ENCODE measurements at places on chromosomes 3 and 15.
A peak's percentile ranks its signal among the peaks of the same experiment; 100 is the strongest.

DNA sequence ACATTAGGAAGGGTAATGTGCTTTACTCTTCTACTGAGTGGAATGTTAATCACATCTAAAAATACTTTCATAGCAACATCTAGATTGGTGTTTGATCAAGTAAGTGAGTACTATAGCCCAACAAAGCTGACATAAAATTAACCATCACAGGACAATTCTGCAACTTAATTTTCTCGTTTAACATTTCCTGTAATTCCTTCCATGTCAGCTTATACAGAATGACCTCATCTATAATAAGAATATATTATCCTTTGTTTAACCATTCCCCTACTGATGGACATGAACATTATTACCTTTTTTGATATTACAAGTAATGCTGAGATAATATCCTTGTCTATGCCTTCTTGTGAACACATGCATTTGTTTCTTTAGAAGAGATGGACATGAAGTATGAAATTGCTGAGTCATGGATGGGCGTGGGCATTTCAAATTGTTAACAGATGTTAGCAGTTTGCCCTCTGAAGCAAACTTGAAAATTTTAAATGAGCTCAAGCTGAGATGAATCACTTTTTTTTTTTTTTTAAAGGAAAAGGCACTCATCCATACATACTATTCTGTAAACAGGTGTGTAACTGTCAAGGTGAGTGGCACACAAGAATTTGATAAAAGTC, 85.1 kb downstream of the OXNAD1 start:
- DNase-seq: no peak

DNA sequence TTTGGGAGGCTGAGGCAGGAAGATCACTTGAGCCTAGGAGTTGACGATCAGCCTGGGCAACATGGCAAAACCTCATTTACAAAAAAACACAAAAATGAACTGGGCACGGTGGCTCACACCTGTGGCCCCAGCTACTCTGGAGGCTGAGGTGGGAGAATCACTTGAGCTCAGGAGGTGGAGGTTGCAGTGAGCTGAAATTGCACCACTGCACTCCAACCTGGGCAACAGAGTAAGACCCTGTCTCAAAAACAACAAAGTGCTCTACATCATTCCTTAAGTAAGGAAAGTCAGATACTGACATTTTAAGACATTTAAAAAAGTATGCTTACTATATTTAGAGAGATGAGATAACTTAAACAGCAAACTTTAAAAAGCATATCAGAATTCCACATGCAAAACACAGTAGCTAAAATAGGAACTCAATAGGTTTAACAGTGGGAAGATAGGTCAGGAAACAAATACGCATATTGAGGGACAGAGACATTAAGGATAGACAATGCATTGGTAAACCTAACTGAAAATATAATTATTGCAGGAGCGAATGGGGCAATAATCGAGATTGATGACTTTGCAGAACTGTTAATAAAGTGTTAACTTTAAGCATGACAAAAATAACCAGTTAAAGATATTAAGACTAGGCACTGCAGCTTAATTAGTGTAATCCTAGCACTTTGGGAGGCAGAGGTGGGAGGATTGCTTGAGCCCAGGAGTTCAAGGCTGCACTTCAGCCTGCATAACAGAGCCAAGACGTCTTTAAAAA, 32.1 kb downstream of the MORF4L1 start:
- DNase-seq: no peak

DNA sequence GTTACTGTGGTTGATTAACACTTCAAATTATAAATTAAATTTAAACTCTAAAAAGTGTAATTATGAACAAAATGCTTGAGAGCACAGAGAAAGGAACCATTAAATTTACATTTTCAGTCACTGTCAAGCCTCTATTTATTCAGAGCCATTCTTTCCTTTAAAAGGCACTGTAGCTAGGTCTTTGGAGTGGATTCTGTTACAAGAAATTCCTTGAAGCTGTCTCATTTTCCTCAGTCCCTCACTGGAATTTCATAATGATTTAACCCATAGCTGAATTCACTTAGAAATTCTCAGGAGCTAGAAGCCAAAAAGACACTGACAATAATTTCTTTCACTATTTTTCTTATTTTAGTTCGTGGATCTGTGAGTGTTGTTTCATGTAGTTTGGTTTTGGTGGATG, 81.2 kb upstream of the TCF12 start:
- DNase-seq: no peak

GRCh38 chr15:47206358-47206978, 510.8 kb upstream of the SEMA6D start:
- no peak for DNase-seq

GRCh38 chr15:98443526-98443925, 204.8 kb upstream of the IGF1R start:
- no peak for DNase-seq

DNA sequence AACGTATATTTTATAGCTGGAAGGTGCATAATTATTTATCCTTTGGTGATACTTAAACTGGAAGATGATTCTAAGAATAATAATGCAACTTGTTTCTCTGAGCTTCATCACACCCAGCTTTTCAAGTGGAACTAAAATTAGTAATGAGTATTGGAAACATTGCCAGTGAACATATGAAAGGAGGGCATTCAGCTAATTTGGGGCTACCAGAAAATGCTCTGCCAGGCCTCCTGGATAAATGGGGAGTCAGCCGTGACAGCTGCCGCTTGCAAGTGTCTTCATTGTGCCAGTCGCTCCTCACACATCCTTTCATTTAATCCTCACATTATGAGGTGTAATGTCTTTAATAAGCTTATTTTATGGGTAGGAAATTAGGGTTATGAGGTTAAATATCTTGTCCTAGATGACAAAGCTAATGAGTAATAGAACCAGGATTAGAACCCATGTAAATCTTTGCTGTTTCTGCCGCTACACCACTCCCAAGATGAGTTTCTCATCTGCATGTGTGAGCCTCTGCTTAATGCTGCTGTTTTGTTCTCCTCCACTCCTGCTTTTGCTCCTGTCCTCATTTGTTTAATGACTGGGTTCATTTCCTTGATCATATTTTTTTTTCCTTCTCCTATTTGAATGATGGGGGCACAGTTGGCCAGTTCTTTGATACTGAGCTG, 155.7 kb downstream of the PLCL2 start:
- no peak for DNase-seq

- DNase-seq: no peak
These were observed 12.7 kb upstream of the LMCD1 start for GRCh38 chr3:8488877-8489276.

GRCh38 chr15:49115062-49115461, 40.3 kb downstream of the COPS2 start:
- DNase-seq: no peak

DNA sequence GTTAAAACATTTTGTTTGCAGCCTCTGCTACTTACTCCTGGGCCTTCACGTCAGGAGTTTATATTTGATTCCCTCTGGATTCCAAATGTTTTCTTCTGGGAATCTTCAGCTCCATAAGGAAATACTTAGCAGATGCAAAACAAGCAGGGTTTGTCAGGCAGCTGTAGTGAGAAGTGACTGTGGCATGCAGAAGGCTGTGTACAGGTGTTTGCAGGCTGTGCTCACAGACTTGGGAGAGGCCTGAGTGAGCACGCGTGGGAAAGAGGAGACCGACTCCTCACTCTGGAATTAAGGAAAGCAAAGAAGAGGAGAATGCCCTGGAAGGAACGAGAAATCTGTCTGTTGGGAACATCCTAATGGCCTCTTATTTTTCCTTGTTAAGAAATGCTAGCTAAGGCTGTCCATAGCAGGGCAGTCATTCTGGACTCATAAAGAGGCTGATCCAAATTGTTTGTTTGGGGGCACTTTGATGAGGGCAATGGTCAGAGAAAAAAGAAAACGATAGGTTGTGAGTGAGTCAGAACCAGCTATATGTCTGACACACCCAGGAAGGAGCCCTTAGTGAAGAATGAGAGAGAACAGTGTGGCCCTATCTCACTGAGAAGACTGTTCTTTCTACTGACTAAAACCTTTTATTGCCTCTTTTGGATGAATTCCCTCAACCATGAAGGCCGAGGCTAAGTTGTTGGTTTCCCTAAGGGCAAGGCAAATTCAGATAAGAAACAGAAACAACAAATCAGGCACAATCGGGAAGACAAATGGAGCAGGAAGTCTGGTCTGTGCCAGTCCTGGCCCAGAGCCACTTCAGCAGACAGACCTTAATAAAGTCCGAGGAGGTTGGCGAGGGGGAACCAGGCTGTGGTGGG, 82.6 kb downstream of the TGFBR2 start:
- no peak for DNase-seq

DNA sequence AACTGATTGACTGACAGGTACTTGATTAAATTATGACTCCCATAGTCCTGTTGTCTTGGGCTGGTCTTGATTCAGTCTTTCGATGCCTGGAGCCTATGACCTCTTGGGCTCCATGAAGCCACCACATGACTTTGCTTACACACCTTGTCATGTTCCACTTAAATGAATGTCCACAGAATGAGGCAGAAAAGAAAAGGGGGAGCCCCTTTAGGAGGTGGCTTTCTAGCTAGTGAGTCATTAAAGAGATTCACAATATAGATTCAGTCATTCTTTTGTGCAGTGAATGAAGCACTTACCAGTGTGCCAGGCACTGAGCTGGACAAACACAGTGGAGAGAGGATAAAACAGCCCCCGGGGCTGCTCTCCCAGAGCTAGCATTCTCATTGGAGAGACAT, 17.1 kb downstream of the VIPR1 start:
- no peak for DNase-seq

- DNase-seq: no peak
These were observed 75.8 kb downstream of the COL8A1 start for GRCh38 chr3:99714146-99714545.

GRCh38 chr15:96340348-96340597, 9.8 kb downstream of the NR2F2 start:
- DNase-seq: no peak

- DNase-seq: no peak
These were observed 232.7 kb upstream of the ATP10A start for GRCh38 chr15:26095710-26096330.

DNA sequence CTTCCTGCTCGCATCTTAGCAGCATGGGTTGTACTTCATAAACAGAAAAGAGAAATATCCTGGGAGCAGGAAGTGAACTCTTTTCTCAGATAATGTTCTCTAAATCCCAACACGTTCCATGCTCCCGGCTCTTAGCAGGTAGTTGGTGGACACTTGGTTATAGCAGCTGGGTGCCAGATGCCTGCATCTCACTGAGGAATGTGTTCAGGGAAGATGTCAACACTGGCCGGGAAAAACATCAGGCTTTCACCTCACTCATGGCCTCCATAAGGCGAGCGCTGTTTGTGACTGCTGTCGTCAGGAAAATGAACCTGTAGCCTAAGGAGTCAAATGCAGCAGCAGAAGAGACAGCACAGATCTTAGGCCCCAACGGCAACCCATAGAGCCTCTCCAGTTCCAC, 4.4 kb upstream of the PRC1 start:
- no peak for DNase-seq

DNA sequence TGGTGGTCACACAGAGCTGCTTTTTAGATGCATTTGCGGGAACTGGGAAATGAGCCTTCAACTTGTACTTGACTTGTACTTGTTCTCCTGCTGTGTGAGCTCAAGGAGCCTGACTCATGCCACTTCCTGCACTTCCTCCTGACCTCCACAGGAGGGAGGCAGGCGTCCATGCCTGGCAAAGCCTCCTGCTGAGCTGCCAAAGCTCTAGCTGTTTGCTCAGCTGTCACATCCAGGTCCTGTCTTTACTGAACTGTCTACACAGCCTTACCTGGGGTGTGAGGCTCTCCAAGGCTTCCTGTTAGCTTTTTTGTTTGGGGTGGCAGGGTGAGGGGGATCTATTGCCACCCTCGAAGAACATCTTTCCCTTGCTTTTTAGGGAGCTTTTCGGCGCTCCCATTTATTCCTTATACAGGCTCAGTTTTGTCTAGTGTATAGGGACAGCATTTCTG, 6.4 kb downstream of the THPO start:
- peak; percentile 81 for DNase-seq

DNA sequence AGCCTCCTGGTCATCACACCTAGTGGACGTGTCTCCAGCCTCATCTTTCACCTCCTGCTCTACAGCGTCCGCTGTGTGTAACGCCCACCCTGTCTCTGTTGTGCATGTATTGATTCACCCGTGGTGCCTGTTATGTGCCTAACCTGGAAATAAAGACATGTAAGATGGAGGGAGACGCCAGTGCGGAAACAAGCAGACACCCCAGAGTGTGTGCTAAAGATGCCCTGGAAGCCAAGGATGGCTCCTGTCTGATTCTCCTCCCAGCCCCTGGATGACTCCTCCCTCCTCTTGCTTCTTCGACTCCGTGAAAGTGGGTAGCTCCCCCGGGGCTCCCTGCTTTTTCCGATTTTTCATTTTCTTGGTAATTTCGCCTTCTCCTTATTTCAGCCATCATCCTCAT, 241.8 kb downstream of the ADAMTS17 start:
- DNase-seq: no peak

DNA sequence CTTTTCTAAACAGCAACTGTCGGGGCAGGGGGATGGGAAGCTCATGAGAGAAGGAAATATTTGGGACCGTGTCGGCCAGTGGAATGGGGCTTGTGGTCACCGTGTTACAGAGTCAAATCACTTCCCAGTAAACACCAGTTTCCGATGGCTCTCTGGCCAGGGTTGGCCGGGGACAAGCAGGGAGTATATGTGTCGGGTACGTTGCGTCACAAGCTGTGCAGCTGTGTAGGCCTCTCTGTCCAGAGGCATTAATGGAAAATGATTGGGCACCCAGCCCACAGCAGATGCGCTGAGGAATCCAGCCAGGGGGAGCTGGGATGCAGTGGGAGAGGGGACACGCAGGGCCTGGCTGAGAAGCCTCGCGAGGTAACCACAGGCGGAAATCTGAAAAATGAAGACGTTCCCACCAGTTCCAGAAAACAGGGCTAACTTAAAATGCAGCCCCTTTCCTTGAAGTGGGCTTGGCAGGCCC, 15.8 kb upstream of the ALDH1A3 start:
- DNase-seq: no peak

GRCh38 chr3:129692743-129693142, 86.3 kb upstream of the PLXND1 start:
- DNase-seq: no peak

DNA sequence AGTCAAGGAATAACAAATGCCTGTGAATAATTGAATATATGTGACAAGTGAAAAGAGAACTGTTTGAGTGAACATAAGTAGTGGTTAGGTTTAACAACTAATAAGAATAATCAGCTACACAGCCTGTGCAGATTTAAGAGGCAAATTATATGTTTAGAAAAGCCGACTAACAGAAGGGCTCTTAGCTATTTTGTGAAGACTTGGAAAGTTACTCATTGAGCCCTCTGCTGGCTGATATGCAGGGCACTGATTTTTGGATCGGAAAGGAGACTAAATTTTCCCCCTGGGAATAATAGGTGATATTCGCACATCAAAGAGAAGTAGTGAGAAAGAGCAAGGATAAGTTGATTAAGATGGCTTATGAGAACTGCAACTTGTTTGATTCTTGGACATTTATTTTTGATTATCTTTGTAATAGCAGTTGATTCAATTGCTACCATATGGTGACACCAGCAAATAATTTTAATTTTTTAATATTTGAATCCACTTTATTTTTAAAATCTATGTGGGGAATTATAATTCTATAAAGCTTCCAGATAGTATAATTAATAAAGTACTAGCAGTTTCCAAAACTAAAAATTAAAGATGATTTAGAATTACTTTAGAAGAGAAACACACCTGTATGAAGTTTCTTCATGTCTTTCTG, 156.2 kb downstream of the NLGN1 start:
- no peak for DNase-seq

Data from GDM1 (cell line).